Naive thymus-derived CD4-positive, alpha-beta T cell (primary cell): ENCODE measurements at places on chromosomes 7 and 10.

DNA sequence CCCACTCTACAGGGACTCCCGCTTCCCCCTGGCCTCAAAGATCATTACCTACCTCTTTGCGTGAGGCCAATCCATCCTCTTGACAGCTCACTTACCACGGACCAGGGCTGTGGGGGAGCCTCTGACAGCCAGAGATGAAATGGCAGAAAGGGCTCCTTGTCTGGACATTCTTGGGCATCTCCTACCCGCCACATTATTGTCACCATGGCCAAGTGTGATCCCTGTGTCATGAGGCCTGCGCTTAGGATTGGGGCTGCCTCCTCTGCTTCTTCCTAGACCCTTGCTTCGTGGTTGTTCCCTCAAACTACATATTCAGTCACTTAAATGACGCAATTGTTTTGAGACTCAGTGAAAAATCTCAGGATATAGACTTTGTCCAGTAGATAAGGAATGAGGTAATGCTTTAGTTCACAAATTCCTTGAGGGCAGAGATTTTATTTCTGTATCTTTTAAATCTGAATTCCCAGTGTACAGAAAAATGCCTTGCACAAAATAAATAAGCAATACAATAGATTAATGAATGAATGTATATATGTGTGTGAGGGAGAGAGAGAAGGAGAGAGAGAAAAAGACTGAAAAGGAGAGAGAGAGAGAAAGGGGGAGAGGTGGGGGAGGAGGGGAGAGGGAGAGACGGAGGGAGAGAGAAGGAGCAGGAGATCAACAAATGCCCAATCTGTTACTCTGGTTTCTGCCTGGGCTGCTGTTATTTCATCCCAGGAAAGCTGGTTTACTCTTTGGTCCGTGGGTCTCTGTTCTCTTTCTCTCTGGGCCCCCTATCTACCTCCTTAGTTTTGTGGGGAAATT is 159.0 kb downstream of the PLXNA4 start:
- H3K4me3 ChIP-seq, result no peak overlapping the region
- no peak for DNase-seq
- H3K27ac ChIP-seq, result no peak overlapping the region
- H3K27me3 ChIP-seq, result no peaks in the 10 kb centered on the region
- no peaks in the 10 kb centered on the region for H3K36me3 ChIP-seq
- H3K4me1 ChIP-seq, result no peaks in the 10 kb centered on the region

DNA sequence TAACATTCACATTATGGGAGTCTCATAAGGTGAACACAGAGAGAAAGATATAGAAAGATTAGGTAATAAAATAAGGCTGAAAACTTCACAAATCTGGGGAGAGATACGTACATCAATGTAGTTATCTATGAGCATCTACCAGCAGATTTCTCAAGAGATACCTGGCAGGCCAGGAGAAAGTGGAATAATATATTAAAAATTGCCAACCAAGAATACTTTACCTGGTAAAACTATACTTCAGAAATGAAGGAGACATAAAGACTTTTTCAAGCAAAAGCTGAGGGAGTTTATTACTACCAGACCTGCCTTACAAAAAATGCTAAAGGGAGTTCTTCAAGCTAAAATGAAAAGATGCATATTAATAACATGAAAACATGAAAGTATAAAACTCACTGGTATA is 78.8 kb upstream of the COMTD1 start:
- DNase-seq, result no peak
- no peaks in the 10 kb centered on the region for H3K4me1 ChIP-seq
- H3K27me3 ChIP-seq, result no peaks in the 10 kb centered on the region
- H3K4me3 ChIP-seq, result no peak overlapping the region

DNA sequence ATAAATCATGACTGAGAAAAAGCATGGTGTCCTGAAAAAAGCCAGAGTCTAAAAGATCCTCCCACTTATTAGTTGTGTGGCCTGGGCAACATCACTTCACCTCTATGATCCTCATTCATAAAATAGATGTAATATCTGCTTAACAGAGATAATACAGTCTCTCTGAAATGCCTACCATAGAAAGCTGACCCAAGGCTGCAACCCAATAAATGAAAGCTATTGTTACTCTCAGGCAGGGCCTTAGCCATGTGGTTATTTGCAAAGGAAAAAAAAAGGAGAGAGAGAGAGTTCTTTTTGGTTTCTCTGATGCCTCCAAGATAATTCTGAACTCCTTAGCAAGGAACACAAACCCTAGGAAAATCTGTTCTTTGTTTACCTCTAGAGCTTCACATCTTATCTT is 7.9 kb downstream of the FAM13C start:
- H3K27ac ChIP-seq, result no peak overlapping the region
- no peaks in the 10 kb centered on the region for H3K36me3 ChIP-seq
- no peaks in the 10 kb centered on the region for H3K27me3 ChIP-seq
- DNase-seq, result no peak

GRCh38 chr7:112881-113280 is 79.5 kb upstream of the FAM20C start:
- H3K27me3 ChIP-seq, result no peaks in the 10 kb centered on the region
- no peaks in the 10 kb centered on the region for H3K36me3 ChIP-seq

- no peak overlapping the region for H3K27ac ChIP-seq
- H3K27me3 ChIP-seq, result no peaks in the 10 kb centered on the region
- H3K4me3 ChIP-seq, result no peak overlapping the region
- no peaks in the 10 kb centered on the region for H3K36me3 ChIP-seq
Measured at GRCh38 chr10:132862485-132863420, 76.8 kb upstream of the NKX6-2 start.

DNA sequence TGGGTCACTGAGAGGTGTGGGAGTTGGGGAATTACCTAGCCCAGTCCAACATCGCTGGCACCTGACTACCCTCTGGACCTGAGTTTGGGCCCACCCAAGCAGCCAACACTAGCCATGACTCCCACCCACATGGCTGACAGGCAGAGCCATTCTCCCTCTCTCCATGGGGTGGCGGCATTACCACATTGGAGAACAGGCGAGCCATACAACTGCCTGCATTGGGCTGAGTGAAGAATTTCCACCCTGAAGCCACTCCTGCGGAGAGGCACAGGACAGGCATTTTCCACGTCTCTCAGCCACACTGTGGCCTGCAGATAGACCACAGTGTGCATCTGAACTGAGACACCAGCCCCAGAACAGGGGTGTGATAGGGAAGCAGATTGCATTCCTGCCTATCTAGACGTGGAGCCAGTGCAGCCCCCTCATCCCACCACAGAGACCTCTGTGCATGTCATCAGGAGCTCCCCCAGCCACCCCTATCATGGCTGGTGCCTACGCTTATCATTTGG is 58.2 kb upstream of the ANTXRL start:
- no peak overlapping the region for H3K27ac ChIP-seq
- H3K36me3 ChIP-seq, result no peaks in the 10 kb centered on the region
- H3K4me3 ChIP-seq, result no peak overlapping the region
- no peaks in the 10 kb centered on the region for H3K4me1 ChIP-seq

GRCh38 chr7:88208521-88208920 is 11.3 kb downstream of the SRI start:
- H3K27ac ChIP-seq, result no peak overlapping the region
- no peaks in the 10 kb centered on the region for H3K4me1 ChIP-seq
- H3K27me3 ChIP-seq, result no peaks in the 10 kb centered on the region
- no peak for DNase-seq

DNA sequence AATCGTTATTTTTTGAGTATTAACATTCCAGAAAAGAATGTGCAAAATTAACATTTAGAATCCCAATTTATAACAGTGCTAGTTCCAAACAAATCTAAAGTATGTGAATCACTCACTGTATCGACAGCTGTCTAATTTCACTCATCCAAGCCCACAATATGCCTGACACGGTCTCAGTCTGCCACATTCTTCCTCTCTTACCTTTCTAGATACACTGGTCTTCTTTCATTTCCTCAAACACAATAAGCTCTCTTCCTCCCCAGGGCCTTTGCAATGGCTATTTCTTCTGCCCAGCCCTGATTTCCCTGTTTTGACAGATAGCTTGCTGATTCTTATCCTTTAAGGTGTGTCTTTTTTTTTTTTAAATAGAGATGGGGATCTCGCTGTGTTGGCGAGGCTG is 48.8 kb downstream of the UBE2H start:
- H3K4me1 ChIP-seq, result peaks cover 27% of the 10 kb centered on the region
- no peak overlapping the region for H3K27ac ChIP-seq
- H3K4me3 ChIP-seq, result no peak overlapping the region
- no peak for DNase-seq

GRCh38 chr7:130804220-130804619 is 70.2 kb upstream of the KLF14 start:
- no peak for DNase-seq
- no peaks in the 10 kb centered on the region for H3K4me1 ChIP-seq
- no peaks in the 10 kb centered on the region for H3K36me3 ChIP-seq
- H3K4me3 ChIP-seq, result no peak overlapping the region
- no peak overlapping the region for H3K27ac ChIP-seq

DNA sequence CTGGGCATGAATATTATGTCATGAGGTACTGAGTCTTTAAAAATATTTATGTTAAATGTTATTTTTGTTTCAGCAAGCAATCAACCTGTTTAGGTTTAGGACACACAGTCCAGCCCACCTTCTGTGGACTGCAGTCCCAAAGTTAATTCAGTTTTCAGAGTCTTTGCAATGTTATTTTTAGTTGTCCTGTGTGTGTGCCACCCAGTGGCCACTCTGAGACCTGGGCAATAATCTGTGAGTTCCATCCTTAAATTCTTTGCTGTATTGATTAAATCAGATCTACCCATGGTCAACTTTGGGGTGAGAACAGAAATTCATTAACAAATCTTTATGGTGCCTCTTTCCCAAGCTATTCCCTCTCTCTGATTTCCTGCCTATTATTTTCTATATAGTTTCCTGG is 415.1 kb downstream of the CCSER2 start:
- DNase-seq, result no peak
- no peaks in the 10 kb centered on the region for H3K36me3 ChIP-seq
- H3K27me3 ChIP-seq, result no peaks in the 10 kb centered on the region
- no peaks in the 10 kb centered on the region for H3K4me1 ChIP-seq
- H3K27ac ChIP-seq, result no peak overlapping the region

GRCh38 chr7:824664-825063 is 7.6 kb upstream of the SUN1 start:
- no peak overlapping the region for H3K27ac ChIP-seq
- H3K4me1 ChIP-seq, result no peaks in the 10 kb centered on the region
- no peak overlapping the region for H3K4me3 ChIP-seq

GRCh38 chr7:87173471-87173870 is 21.2 kb downstream of the DMTF1 start:
- H3K27me3 ChIP-seq, result no peaks in the 10 kb centered on the region
- DNase-seq, result no peak
- H3K36me3 ChIP-seq, result peaks cover 8% of the 10 kb centered on the region
- H3K4me3 ChIP-seq, result no peak overlapping the region

GRCh38 chr10:4316161-4316810 is 509.7 kb upstream of the AKR1E2 start:
- no peak overlapping the region for H3K27ac ChIP-seq
- no peaks in the 10 kb centered on the region for H3K27me3 ChIP-seq
- no peaks in the 10 kb centered on the region for H3K4me1 ChIP-seq
- no peaks in the 10 kb centered on the region for H3K36me3 ChIP-seq
- no peak overlapping the region for H3K4me3 ChIP-seq

- no peak overlapping the region for H3K4me3 ChIP-seq
- H3K36me3 ChIP-seq, result peaks cover 4% of the 10 kb centered on the region
- H3K4me1 ChIP-seq, result no peaks in the 10 kb centered on the region
- DNase-seq, result no peak
Measured at GRCh38 chr10:17685233-17685840, 41.4 kb downstream of the STAM start.

GRCh38 chr10:61385231-61386001 is 67.8 kb downstream of the TMEM26 start:
- no peaks in the 10 kb centered on the region for H3K4me1 ChIP-seq
- no peaks in the 10 kb centered on the region for H3K27me3 ChIP-seq
- H3K27ac ChIP-seq, result no peak overlapping the region
- DNase-seq, result no peak
- H3K36me3 ChIP-seq, result no peaks in the 10 kb centered on the region

- H3K4me3 ChIP-seq, result no peak overlapping the region
- no peak overlapping the region for H3K27ac ChIP-seq
- no peaks in the 10 kb centered on the region for H3K27me3 ChIP-seq
Measured at GRCh38 chr10:9229702-9230244, 1175.3 kb downstream of the GATA3 start.

- H3K36me3 ChIP-seq, result no peaks in the 10 kb centered on the region
- H3K4me3 ChIP-seq, result no peak overlapping the region
Measured at GRCh38 chr7:138237995-138238394, 161.7 kb downstream of the AKR1D1 start.

- no peak overlapping the region for H3K27ac ChIP-seq
- no peak for DNase-seq
- H3K36me3 ChIP-seq, result no peaks in the 10 kb centered on the region
- H3K4me1 ChIP-seq, result no peaks in the 10 kb centered on the region
- H3K4me3 ChIP-seq, result no peak overlapping the region
Measured at GRCh38 chr7:14596421-14596820, 306.1 kb downstream of the DGKB start.

DNA sequence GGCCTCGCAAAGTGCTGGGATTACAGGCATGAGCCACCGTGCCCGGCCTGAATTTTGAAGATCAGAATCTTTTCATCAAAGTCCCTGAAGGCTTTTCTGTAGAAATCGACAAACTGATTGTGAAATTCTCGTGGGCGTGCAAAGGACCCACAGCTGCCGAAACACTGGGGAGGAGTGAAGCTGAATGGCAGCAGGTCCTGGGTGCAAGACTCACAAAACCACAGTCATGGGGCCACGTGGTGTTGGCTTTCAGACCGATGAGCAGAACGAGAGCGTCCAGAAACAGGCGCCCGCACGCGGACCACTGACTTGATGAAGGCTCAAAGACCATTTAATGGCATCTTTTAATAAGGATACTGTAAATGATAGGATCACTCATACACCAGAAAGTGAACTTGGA is 24.7 kb upstream of the PRKAR1B start:
- no peak overlapping the region for H3K4me3 ChIP-seq
- no peak for DNase-seq
- H3K27ac ChIP-seq, result no peak overlapping the region
- H3K4me1 ChIP-seq, result no peaks in the 10 kb centered on the region
- H3K27me3 ChIP-seq, result no peaks in the 10 kb centered on the region

- H3K4me1 ChIP-seq, result no peaks in the 10 kb centered on the region
- no peak overlapping the region for H3K27ac ChIP-seq
- H3K4me3 ChIP-seq, result no peak overlapping the region
Measured at GRCh38 chr10:65313406-65313805, 1612.4 kb upstream of the LRRTM3 start.

- H3K4me3 ChIP-seq, result no peak overlapping the region
- H3K36me3 ChIP-seq, result no peaks in the 10 kb centered on the region
- no peaks in the 10 kb centered on the region for H3K4me1 ChIP-seq
- no peak overlapping the region for H3K27ac ChIP-seq
Measured at GRCh38 chr7:43351683-43352082, 231.2 kb upstream of the STK17A start.

GRCh38 chr7:92028226-92028625 is 87.6 kb downstream of the AKAP9 start:
- H3K4me1 ChIP-seq, result no peaks in the 10 kb centered on the region
- DNase-seq, result no peak
- H3K36me3 ChIP-seq, result peaks cover 5% of the 10 kb centered on the region
- no peak overlapping the region for H3K4me3 ChIP-seq

- no peaks in the 10 kb centered on the region for H3K27me3 ChIP-seq
- H3K27ac ChIP-seq, result no peak overlapping the region
- no peak overlapping the region for H3K4me3 ChIP-seq
- H3K36me3 ChIP-seq, result no peaks in the 10 kb centered on the region
- DNase-seq, result no peak
Measured at GRCh38 chr7:15593382-15593781, 31.6 kb upstream of the AGMO start.

GRCh38 chr10:74981831-74982633 is 129.4 kb upstream of the SAMD8 start:
- no peaks in the 10 kb centered on the region for H3K27me3 ChIP-seq
- H3K4me1 ChIP-seq, result peaks cover 10% of the 10 kb centered on the region
- DNase-seq, result no peak
- H3K4me3 ChIP-seq, result no peak overlapping the region

- peak overlapping the region; percentile 47 for H3K27ac ChIP-seq
- no peak for DNase-seq
- H3K27me3 ChIP-seq, result no peaks in the 10 kb centered on the region
- H3K4me1 ChIP-seq, result peaks cover 47% of the 10 kb centered on the region
- no peaks in the 10 kb centered on the region for H3K36me3 ChIP-seq
Measured at GRCh38 chr7:143384148-143384547, 3.0 kb downstream of the ZYX start.
